Activated naive CD4-positive, alpha-beta T cell treated with anti-CD3 and anti-CD28 coated beads, Interleukin-2, amount 10 ng/mL, durations not matched to agents 7 days and 5 days (primary cell): ENCODE measurements at places on chromosomes 4 and X.

DNA sequence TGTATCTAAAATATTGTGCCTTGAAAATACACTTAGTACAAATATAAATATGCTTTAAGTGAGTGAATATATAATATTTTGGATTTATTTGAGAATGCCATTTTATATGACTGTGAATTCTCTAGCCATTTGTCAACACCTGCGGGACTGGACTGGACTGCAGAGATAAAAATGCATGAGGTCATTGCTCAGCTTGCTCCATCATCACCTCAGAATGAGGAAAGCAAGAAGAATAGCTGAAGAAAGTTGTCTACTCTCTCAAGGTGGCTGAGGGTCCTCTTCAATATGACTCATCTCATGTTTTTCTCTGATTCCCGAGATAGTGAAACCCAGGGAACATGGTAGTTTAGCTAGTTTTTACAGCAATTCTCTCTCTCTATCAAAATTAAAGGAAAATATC, 732.5 kb upstream of the AGA start:
- H3K4me1 ChIP-seq, result no peaks in the 10 kb centered on the region
- H3K27ac ChIP-seq, result no peak overlapping the region
- DNase-seq, result no peak
- H3K36me3 ChIP-seq, result no peaks in the 10 kb centered on the region
- no peak overlapping the region for H3K4me3 ChIP-seq

- H3K27ac ChIP-seq, result no peak overlapping the region
- no peak for DNase-seq
- no peaks in the 10 kb centered on the region for H3K27me3 ChIP-seq
- H3K4me1 ChIP-seq, result no peaks in the 10 kb centered on the region
- no peaks in the 10 kb centered on the region for H3K36me3 ChIP-seq
Measured at GRCh38 chrX:13533726-13534125, 35.7 kb upstream of the EGFL6 start.

DNA sequence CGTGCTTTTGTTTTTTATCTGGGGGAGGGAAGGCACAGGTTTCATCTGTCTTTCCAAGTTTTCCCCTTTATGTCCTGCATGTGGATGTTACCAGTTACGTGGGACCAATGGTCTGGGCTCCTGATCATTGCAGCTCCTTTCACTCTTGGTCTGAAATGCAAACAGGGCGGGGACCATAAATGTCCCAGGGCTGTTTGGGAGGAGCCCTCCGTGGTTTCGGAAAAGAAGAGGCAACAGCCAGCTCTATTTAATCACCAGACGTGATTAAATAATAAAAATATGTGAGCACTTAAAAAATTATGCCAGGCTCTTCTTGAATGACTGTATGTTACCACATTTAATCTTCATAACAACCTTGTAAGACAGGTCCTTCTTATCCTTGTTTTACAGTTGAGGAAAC, 30.8 kb upstream of the C1GALT1C1 start:
- no peak overlapping the region for H3K4me3 ChIP-seq
- no peaks in the 10 kb centered on the region for H3K27me3 ChIP-seq
- H3K36me3 ChIP-seq, result no peaks in the 10 kb centered on the region
- no peak overlapping the region for H3K27ac ChIP-seq

DNA sequence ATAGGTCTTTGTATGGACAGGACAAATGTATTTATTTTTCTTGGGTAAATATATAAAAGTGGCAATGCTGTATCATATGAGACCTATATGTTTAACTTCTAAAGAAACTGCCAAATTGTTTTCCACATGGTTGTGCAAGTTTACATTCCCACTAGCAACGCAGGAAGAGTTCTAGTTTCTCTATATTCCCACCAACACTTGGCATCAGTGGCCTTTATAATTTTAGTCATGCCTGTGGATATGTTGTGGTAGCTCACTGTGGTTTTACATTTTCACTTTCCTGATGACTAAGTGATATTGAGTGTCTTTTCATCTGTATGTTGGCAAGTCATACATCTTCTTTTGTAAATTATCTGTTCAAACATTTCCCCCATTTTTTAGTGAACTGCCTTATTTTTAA, 126.0 kb downstream of the EMCN start:
- no peaks in the 10 kb centered on the region for H3K4me1 ChIP-seq
- no peaks in the 10 kb centered on the region for H3K27me3 ChIP-seq
- no peak overlapping the region for H3K27ac ChIP-seq
- no peak for DNase-seq
- no peaks in the 10 kb centered on the region for H3K36me3 ChIP-seq
- H3K4me3 ChIP-seq, result no peak overlapping the region

DNA sequence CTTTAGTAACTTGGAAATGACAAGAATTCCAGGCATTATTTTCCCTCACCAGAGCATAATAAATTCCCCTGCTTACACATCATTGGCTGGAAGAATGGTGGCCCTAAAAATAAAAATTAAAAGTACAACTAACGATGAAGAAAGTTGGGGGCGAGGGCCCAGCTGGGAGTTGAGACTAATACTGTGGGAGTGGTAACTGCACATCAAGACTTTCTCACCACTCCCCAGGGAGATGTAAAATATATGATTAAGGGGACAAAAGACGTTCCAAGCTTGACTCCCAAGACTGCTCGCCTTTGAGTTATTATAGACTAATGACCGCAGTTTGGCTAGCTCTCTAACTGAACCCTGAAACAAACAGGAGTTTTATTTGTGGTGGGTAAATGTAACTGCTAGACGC, 30.0 kb downstream of the SMIM31 start:
- no peak overlapping the region for H3K27ac ChIP-seq
- no peak overlapping the region for H3K4me3 ChIP-seq
- H3K27me3 ChIP-seq, result no peaks in the 10 kb centered on the region
- H3K4me1 ChIP-seq, result no peaks in the 10 kb centered on the region
- H3K36me3 ChIP-seq, result no peaks in the 10 kb centered on the region
- DNase-seq, result no peak

GRCh38 chr4:180462116-180462515, 1781.1 kb upstream of the TENM3 start:
- no peak overlapping the region for H3K4me3 ChIP-seq
- H3K36me3 ChIP-seq, result no peaks in the 10 kb centered on the region
- no peak overlapping the region for H3K27ac ChIP-seq
- H3K4me1 ChIP-seq, result no peaks in the 10 kb centered on the region
- DNase-seq, result no peak

DNA sequence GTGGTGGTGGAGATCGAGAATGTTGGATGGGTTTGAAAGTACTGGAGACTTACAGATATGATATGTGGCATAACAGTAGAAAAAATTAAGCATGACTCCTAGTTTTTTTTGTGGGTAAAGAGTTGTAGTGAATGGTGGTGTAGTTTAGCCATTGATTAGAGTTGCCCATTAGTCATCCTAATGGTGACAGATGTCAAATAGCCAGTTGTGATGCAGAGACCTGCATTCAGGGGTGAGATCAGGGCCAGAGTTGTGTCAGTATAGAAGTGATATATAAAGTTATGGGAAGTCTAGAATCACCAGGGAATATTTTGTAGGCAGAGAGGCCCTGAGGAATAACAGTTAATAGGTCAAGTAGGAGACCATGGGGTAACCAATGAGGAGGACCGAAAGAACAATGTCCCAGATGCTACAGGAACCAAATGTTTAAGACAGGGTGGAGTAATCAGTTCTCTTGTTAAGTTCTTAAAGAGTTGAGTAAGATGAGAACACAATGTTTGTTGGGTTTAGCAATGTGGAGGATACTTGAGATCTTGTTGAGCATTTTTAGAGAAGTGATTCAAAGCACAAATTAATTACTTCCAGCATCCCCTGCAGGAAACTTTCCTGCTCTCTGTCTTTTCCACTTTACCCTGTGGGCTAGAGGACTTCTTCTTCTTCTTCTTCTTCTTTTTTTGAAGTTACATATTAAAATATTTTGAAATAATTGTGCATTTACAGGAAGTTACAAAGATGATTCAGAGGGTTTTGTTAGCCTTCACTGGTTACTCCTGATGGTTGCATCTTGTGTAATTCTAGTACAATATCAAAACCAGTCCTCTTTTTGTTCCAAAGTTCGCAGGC, 13.3 kb downstream of the SGMS2 start:
- no peaks in the 10 kb centered on the region for H3K4me1 ChIP-seq
- no peak for DNase-seq
- H3K4me3 ChIP-seq, result no peak overlapping the region
- H3K27me3 ChIP-seq, result no peaks in the 10 kb centered on the region
- no peak overlapping the region for H3K27ac ChIP-seq
- H3K36me3 ChIP-seq, result no peaks in the 10 kb centered on the region

DNA sequence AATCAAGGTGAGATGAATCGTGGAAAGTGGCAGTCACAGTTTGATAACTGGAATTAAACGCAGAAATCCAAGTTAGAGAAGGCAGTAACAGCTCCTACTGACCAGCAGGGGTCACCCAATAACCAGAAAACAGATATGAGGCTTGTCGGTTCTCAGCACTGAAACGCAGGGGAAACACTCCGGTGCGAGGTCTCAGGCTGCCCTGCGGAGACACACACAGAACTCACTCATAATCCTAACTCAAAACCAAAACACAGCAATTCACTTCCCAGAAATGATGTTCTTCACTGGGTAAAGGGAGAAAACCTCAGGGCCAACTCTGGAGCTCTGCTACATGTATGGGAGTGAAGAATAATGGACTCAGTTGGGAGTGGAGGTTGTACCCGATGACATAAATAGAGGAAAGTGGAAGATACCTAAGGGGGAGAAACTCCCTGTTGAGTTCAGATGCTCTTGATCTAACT, 384.4 kb downstream of the RAPGEF2 start:
- no peaks in the 10 kb centered on the region for H3K4me1 ChIP-seq
- H3K27ac ChIP-seq, result no peak overlapping the region
- H3K36me3 ChIP-seq, result no peaks in the 10 kb centered on the region
- no peak overlapping the region for H3K4me3 ChIP-seq

DNA sequence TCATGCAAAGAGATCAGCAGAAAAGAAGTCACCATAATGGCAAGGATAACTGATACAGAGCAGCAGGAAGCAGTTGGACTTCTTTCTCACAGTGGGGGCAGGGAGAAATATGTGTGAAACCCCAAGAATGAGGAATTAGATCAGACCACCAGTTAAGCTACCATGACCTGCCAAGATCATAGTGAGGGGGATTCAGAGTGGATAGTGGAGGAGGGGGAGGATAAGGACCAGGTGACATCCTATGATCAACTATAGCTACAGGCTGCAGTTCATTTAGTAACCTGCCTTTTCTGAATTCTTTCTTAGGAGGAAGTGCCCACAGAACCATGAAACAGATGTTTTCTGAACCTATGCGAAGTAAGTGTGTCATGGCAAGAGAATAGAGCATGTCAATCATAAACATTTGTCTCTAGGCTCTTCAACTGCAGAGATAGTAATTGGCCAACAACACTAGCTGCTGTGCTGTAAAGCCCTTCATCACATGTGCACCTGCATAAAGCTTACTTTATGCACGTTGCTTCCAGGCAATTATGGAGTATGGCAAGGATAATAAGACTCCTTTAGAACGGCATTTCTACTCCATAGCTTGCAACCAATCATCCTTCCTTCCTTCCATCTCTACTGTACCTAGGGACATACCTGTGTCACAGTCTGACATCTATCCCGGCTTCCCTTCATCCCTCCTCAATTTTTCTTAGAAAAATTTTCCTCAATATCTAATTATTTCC, 329.7 kb downstream of the EPHA5 start:
- H3K4me1 ChIP-seq, result no peaks in the 10 kb centered on the region
- H3K4me3 ChIP-seq, result no peak overlapping the region
- H3K27ac ChIP-seq, result no peak overlapping the region

- peaks cover 39% of the 10 kb centered on the region for H3K27me3 ChIP-seq
- no peak overlapping the region for H3K4me3 ChIP-seq
- DNase-seq, result no peak
- no peak overlapping the region for H3K27ac ChIP-seq
Measured at GRCh38 chr4:74930162-74930561, 2.8 kb upstream of the PARM1 start.

DNA sequence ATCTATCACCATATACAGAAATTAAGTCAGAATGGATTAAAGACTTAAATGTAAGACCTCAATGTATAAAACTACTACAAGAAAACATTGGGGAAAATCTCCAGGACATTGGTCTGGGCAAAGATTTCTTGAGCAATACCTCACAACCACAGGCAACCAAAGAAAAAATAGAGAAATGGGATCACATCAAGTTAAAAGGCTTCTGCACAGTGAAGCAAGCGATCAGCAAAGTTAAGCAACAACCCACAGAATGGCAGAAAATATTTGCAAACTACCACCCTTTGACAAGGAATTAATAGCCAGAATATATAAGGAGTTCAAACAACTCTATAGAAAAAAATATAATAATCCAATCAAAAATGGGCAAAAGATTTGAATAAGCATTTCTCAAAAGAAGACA, 236.9 kb upstream of the EMCN start:
- H3K4me3 ChIP-seq, result no peak overlapping the region
- H3K36me3 ChIP-seq, result no peaks in the 10 kb centered on the region
- no peaks in the 10 kb centered on the region for H3K4me1 ChIP-seq
